BJ (cell line): ENCODE measurements at places on chromosomes 1 and 21.

- DNase-seq = no peak
These were observed 203.5 kb upstream of the ZNHIT6 start for GRCh38 chr1:85911742-85912141.

- DNase-seq = no peak
These were observed 739.7 kb upstream of the NCAM2 start for GRCh38 chr21:20258542-20258941.

GRCh38 chr1:145946477-145946986 is 11.3 kb downstream of the LIX1L start:
- DNase-seq = no peak

DNA sequence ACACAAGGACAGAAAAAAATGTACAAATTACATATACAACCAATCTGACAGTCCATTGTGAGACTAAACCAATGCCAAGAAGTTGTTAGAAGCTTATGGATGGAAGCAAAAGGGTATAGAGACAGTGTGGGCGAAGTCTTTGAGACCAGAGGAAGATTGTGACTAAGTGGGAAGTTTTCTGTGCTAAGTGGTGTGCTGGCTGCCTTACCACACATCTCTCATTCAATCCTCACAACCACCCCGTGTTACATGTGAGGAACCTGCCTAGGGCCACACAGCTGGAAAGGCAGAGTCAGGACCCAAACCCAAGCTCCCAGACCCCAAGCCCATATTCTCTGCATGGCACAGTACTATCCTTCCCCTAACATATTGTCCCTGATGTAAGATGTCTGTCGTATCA is 53.5 kb upstream of the DUSP10 start:
- no peak for DNase-seq

GRCh38 chr1:184802354-184803179 is 47.9 kb upstream of the EDEM3 start:
- no peak for DNase-seq

GRCh38 chr1:162157469-162157868 is 88.0 kb downstream of the NOS1AP start:
- DNase-seq = no peak

DNA sequence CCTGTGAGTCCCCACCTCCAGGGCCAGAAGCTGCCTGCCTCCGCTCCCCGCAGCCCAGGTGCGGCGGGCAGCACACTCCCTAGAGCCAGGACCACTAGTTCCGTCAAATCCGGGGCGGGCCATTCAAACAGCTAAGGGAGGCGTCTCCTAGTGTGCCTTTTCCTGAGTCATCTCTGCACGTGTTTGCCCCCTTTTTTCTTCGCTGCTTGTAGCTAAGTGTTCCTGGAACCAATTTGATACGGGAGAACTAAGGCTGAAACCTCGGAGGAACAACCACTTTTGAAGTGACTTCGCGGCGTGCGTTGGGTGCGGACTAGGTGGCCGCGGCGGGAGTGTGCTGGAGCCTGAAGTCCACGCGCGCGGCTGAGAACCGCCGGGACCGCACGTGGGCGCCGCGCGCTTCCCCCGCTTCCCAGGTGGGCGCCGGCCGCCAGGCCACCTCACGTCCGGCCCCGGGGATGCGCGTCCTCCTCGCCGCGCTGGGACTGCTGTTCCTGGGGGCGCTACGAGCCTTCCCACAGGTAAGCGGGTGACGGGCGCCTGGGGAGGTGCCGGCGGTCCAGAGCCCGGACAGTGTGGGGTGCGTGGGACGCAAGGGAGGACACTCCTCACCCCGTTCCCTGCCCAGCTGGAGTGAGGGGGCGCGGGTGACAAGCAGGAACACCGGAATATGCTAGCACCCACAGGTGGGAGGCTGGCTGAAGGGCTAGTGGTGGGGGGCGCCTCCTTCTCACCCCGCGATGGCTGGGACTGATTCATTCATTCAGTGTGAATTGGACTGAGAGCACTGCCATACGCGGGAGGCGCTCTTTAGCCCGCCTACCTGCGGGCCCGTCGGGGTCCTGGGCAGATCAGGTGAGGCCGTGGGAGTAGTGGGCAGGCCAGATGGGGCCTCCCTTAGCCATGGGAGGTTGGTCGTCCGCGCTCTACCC is at the start of gene TNFRSF8:
Gene TNFRSF8, plus strand, starts transcription at position 163 of the 932 bp plus-strand sequence. Its CDS starts 296 bp downstream, at position 459.
- DNase-seq = no peak

GRCh38 chr1:230031131-230031530 is 35.9 kb upstream of the GALNT2 start:
- no peak for DNase-seq
